SK-MEL-5 (cell line): ENCODE measurements at places on chromosomes 2 and 18. TPM values are rescaled to one million over a fixed set of nuclear protein-coding genes. Genes with fewer than 3 reads are reported as not detected.
A peak's percentile ranks its signal among the peaks of the same experiment; 100 is the strongest.

The ITGB6 gene
- 0.03 TPM in 1 of 2 replicates, not detected in the other for total RNA-seq

The LRRC30 gene
- total RNA-seq = not detected in 2 replicates

The GPR75 gene
- total RNA-seq = 0.53 and 0.83 TPM in 2 replicates

The FAM110C gene
- total RNA-seq = 0.18 TPM in 1 of 2 replicates, not detected in the other

The SKOR2 gene
- total RNA-seq = not detected in 2 replicates

The GDF7 gene
- total RNA-seq = 0.71 and 0.75 TPM in 2 replicates

The SPATS2L gene
- 31.8 and 41.2 TPM in 2 replicates for total RNA-seq

The TWIST2 gene
- not detected in 2 replicates for total RNA-seq

The UGT1A4 gene
- total RNA-seq = not detected in 2 replicates

The CTAGE1 gene
- total RNA-seq = 0.03 TPM in 1 of 2 replicates, not detected in the other

The MC4R gene
- not detected in 2 replicates for total RNA-seq

The APLF gene
- 5.2 and 6.4 TPM in 2 replicates for total RNA-seq

The CNTNAP5 gene
- not detected in 2 replicates for total RNA-seq

The CCDC74B gene
- 1.3 and 2.9 TPM in 2 replicates for total RNA-seq

The NETO1 gene
- not detected in 2 replicates for total RNA-seq

The GRHL1 gene
- 1.9 and 2.1 TPM in 2 replicates for total RNA-seq

The PIEZO2 gene
- total RNA-seq = 0.61 and 0.98 TPM in 2 replicates

The SCG2 gene
- 5.9 and 6.6 TPM in 2 replicates for total RNA-seq

DNA sequence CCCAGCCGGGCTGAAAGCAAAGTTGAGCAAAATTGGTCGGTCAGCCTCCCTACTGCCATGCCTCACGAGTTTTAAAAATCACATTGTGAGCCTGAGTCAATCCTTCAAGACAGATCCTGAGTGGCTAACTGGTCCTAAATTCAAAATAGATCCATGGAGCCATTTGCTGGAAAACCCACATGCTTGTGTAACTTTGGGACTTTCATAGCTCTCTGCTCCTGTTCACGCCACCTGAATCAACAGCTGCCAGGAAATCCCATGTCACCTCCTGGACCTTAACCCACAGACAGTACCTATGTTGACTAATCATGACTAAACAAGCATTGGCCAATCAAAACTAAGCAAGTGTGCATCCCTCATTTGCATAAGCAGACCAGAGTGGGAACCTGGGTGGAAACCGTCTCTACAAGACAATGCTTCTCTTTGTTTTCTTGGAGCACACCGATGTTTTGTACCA lies 42.8 kb upstream of the LDLRAD4 start:
- DNase-seq = no peak

DNA sequence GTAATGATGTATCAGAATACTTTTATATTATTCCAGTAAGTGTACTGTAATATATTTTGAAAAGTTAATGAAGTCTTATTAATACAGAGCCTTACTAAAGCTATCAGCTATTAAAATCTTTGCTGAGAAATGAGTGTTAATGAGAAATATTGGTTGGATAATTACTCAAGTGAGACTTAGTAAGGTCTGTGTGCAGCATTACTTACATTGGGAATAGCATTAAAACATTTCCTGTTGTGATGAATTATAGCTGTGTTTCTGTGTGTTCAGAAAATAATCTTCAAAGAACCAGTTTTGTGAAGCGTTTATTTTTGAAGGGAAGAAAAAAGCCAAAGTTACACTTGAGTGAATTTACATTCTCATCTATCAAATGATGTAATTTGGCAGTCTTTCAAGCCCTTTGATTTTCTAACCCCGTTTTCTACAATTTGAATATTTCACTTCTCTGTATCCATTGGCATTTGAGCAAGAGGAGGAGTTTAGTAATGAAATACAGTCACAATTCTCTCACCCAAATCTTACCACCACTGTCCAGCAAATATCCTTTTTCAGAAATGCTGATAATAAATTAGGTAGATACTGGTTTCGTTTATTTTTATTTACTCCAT lies 123.5 kb upstream of the BOD1L2 start:
- no peak for DNase-seq

DNA sequence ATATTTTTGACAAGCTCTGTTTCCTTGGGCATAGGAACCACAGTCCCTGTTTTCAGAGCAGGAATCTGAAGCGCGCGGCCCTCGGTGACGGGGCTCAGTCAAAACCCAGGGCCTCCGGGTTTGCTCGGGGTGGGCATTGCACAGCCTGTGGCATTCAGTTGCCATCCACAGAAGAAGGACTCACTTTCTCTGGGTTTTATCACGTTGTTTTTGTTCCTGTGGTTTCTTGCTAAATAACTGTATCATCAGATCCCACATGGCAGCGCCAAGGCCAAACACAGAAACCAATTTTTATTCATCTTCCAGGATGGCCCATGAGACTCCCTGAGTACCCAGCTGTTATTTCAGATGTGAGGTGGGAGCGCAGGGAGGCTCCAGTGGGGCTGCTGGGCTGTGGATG lies 35.6 kb downstream of the SGPP2 start:
- no peak for DNase-seq

- DNase-seq = no peak
These were observed 28.3 kb upstream of the UBE2E3 start for GRCh38 chr2:180952082-180952481.

- no peak for DNase-seq
These were observed 24.2 kb upstream of the TANK start for GRCh38 chr2:161135951-161136593.

GRCh38 chr2:69780921-69781320 lies 39.0 kb downstream of the ANXA4 start:
- no peak for DNase-seq

- no peak for DNase-seq
These were observed 86.5 kb downstream of the VSNL1 start for GRCh38 chr2:17626986-17627385.

GRCh38 chr2:194545978-194546377 lies 1111.0 kb upstream of the SLC39A10 start:
- DNase-seq = peak; percentile 41

- DNase-seq = no peak
These were observed 158.9 kb downstream of the LDLRAD4 start for GRCh38 chr18:13377496-13377895.

- no peak for DNase-seq
These were observed 87.0 kb downstream of the FARSB start for GRCh38 chr2:222568865-222569264.

DNA sequence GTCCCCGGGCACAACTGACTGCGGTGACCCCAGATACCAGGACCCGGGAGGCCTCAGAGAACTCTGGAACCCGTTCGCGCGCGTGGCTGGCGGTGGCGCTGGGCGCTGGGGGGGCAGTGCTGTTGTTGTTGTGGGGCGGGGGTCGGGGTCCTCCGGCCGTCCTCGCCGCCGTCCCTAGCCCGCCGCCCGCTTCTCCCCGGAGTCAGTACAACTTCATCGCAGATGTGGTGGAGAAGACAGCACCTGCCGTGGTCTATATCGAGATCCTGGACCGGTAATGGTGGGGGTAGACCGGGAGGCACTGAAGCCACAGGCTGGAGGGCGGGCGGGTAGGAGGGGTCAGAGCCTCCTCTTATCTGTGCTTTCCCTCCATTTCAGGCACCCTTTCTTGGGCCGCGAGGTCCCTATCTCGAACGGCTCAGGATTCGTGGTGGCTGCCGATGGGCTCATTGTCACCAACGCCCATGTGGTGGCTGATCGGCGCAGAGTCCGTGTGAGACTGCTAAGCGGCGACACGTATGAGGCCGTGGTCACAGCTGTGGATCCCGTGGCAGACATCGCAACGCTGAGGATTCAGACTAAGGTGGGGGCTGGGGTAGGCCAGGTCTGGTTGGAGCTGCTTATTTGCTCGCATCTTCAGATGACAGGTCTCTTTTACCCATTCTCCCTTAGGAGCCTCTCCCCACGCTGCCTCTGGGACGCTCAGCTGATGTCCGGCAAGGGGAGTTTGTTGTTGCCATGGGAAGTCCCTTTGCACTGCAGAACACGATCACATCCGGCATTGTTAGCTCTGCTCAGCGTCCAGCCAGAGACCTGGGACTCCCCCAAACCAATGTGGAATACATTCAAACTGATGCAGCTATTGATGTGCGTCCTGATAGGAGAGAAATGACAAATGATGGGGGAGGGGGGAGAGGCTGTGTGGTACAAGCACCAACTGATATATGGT lies 780 bp downstream of the HTRA2 start:
- peak; percentile 35 for DNase-seq

DNA sequence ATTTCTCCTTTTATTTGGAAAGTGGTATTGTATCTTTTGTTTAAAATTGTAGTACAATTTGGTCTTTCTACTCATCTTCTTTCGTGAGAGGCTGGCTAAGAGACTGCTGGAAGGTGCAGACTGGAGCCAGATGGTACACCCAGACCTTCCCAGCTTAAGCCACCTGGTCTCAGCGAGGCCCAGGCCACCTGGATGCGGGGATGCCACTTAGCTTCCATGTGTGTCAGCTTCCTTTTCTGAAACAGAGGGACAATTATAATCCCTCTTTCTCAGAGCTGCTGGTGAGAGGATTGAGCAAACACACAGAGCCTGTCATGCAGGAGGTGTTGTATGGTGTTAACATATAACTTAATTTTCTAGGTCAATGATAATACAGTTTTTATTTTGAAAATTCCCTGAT lies 17.4 kb downstream of the FARP2 start:
- DNase-seq = no peak

DNA sequence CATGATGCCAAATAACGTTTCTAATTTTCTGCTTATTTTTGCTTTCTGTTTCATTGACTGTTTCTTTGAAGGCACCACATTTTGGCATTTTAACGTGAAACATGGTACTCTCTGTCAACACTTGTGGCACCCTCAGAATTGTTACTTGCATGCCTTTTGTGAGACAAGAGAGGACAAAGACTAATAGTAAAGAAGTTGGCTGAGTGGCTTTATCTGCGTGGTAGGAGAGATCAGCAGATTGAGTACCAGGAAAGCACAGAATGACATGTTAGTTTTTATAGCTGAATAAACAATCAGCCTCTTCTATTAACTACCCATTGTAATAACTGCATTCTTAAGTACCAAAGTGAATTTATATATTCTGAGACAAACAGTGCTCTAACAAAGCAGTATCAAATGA lies 8.6 kb downstream of the ZNF638 start:
- DNase-seq = peak; percentile 74

GRCh38 chr2:106551417-106552130 lies 64.4 kb downstream of the CD8B2 start:
- no peak for DNase-seq

DNA sequence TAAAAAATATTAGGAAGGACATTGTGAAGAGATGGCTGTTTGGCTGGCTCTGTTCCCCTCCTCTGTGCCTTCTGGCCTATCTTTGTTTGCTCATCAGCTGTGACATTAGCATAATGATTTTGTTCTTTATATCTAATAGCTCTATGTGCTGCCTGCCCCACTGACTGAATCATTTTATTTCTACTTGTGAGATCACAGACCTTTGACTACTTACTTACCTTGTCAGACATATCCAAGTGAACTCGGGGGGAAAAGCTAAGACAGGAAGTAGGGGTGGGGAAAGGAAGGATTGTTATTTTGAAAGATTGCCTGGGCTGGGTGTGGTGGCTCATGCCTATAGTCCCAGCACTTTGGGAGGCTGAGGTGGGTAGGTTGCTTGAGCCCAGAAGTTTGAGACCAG lies 104.2 kb downstream of the ASAP2 start:
- DNase-seq = no peak

DNA sequence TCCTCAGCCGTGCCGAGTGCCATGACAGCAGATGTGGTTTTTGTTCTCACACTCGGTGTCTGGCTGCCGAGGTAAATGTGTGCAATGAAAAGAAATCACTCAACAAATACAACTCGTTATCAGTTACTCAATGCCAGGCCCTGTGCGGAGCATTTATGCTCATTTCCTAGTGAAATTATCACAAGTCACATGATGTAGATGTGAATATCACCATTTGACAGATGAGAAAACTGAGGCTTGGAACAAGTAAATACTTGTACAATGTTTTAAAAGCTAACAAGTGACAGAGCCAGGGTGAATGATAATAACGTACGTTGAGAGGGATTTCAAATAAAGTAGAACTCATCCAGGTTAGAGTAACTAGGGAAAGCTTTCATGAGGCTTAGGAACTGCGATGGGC lies 174.7 kb downstream of the EIPR1 start:
- DNase-seq = no peak

DNA sequence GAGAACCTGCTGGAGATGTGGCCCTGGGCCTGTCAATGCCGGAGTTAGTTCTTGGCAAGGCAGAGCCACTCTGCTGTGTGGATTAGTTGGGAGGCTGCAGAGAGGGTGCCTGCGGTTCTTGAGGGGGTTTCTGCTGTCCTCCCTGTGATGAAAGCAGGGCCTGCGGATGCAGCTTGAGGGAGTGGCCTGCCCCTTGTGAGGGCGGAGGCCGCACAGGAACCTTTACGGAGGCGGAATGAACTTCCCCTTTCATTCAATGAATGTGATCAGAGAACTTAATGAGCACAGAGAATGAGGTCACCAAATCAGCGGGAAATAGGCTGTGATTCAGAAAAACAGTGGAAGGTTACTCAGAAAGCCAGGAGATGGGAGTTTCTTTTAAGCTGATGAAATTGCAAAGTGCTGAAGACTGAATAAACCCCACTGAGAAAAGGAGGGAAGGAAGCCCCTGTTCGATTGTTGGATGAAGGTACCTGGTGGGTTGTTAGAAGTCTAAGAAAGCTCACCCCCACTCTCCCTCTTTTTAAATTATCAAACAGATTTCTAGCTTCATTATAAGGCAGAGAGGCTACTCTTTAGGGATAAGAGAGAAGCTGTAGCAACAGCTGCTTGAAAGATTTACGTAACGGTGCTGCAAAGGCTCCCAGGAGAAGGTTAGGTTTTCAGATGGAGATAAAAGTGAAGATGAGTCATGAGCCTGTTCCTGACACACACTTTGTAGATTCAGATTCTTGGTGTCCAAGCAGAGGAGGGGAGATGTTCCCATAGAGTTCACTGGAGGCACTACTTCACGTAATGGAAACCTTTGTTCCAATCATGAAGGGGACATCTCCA lies 47.4 kb downstream of the VWA3B start:
- no peak for DNase-seq

GRCh38 chr2:50529600-50530218 lies 502.2 kb downstream of the NRXN1 start:
- peak; percentile 72 for DNase-seq

- no peak for DNase-seq
These were observed 75.0 kb upstream of the BZW1 start for GRCh38 chr2:200736646-200737274.

DNA sequence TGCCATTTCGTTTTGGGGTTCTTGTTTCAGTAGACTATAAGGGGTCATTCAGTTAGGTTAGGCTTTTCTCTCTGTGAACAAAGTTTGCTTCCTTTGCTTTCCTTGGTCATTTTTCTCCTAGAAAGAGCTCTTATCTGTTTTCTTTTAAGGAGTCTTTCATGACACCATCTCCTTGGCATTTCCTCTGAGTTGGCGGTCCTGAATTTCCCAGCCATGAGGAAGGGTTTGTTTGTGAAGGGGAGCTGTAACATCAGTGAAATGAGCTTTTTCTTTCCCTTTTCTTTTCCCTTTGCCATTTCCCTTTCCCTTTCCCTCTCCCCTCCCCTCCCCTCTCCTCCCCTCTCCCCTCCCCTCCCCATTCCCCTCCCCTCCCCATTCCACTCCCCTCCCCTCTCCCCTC lies 61.7 kb downstream of the MAP4K4 start:
- peak; percentile 28 for DNase-seq

DNA sequence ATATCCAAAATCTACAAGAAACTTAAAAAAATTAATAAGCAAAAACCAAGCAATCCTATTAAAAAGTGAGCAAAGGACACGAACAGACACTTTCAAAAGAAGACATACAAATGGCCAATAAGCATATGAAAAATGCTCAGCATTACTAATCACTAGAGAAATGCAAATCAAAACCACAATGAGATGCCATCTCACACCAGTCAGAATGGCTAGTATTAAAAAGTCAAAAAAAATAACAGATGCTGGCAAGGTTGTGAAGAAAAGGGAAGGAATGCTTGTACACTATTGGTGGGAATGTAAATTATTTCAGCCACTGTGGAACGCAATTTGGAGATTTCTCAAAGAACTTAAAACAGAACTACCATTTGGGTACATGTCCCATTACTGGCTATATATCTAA lies 128.8 kb upstream of the SESTD1 start:
- DNase-seq = no peak
